Uterus (tissue), 4 donors: ENCODE measurements at places on chromosomes 1 and 21.

DNA sequence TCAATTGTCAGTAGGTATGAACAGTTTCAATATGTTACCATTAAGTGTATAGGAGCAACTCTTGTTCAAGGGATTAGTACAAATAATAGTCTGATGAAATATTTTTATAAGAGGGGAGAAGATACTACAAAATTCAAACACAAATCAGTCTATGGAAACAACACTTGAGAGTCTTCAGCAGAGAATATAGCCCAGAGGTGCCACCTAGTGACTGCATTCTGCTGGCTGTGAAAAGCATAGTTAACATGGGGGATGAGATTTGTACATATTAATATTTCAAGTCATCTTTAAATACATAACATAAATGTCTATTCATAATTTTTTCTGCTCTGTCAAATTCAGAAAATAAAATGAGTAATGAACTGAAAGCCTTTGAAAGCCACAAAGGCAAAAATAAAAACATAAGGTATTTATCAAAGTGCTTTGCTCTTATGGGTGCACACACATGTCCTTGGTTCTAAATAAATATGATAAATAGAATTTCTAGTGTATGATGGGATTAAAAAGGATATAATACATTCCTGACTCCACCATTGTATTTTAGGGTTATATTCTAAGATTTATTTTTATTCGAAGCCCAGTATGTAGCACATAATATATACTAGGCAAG, 440.9 kb upstream of the ZRANB2 start:
- no peak for DNase-seq

DNA sequence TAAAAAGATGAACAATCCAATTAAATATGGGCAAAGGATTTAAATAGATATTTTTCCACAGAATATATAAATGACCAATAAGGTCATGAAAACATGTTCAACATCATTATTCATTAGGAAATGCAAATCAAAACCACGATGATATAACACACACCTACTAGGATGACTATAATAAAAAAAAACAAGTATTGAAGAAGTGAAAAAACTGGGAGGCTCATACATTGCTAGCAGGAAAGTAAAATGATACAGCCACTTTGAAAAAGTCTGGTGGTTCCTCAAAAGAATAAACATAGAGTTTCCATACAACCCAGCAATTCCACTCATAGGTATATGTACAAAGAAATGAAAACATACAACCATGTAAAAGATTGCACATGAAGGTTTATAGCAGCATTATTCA, 75.7 kb upstream of the RAB4A start:
- DNase-seq = no peak

- no peak for DNase-seq
Measured at GRCh38 chr1:76727520-76727919, 139.8 kb upstream of the ST6GALNAC5 start.

DNA sequence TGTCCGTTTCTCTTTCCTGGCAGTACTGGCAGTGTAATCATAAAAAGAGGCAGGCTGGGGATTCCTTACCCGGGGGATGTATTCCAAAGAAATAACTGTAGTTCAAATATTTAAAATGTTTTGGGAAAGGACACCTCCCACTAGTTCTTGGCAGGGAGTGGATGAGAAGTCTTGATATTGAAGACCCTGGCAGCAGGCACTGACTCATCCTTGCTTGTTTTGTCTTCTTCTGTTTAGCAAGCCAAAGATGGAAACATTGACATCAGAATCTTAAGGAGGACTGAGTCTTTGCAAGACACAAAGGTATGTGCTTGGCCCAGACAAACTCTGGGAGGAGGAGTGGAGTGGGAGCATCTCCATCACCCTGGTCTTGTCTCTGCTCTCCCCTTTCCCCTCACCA, 639 bp downstream of the IL20 start:
- peak; percentile 17 for DNase-seq

DNA sequence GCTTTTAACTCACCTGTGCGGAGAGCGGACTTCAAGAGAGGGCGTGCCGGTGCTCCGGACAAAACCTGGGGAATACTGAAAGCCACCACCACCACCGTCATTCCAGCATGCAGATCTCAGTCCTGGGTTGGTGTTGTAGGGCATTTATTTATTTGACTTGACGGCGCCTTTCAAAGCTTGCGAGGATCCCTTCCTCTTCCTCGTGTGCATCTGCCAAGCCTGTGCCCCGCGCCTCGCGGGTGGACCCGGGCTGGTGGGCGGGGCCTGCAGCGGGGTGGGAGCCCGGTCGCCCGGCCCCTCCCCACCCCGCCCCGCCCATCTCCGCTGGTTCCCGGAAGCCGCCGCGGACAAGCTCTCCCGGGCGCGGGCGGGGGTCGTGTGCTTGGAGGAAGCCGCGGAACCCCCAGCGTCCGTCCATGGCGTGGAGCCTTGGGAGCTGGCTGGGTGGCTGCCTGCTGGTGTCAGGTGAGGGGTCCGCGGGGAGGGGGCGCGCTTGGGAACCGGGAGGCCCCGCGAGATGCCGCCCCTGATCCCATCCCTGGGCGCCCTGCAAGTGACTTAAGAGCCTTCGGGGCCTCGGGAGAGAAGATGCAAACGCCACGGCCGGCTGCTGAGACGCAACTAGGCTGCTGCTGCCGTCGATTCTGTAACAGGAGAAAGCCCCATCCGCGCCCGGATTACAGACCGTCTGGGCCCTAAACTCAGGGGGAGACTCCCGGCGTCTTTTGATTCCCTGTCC, at the start of gene IL10RB:
Gene IL10RB, plus strand, starts transcription at position 318 of the 739 bp plus-strand sequence. Its CDS starts 99 bp downstream, at position 417.
- DNase-seq = peak; percentile 67
